ENCODE measurements at places on chromosomes 6 and 20. TPM values are rescaled to one million over a fixed set of nuclear protein-coding genes. Genes with fewer than 3 reads are reported as not detected.

Gene PRDM13
- 0.03 TPM for polyA plus RNA-seq

Gene ROS1
- 1.6 TPM for polyA plus RNA-seq

Gene MAPK13
- polyA plus RNA-seq: 147 TPM

Gene CFAP206
- polyA plus RNA-seq: 0.15 TPM

Gene TOX2
- 4.7 TPM for polyA plus RNA-seq

Gene LHFPL5
- polyA plus RNA-seq: 0.33 TPM

Gene FAM209B
- polyA plus RNA-seq: 0.19 TPM

Gene TRMT6
- 10.6 TPM for polyA plus RNA-seq

Gene LTV1
- 29.2 TPM for polyA plus RNA-seq

Gene MLIP
- polyA plus RNA-seq: 0.66 TPM

Gene TCF19
- 9.1 TPM for polyA plus RNA-seq

Gene OPRM1
- 0.67 TPM for polyA plus RNA-seq

Gene PRRT1
- polyA plus RNA-seq: 5.3 TPM

Gene HTR1E
- polyA plus RNA-seq: 0.07 TPM

Gene ALDH5A1
- 29.8 TPM for polyA plus RNA-seq

Gene EPB41L2
- polyA plus RNA-seq: 75.0 TPM

Gene TFAP2A
- 0.90 TPM for polyA plus RNA-seq

Gene BEND3
- 4.9 TPM for polyA plus RNA-seq

Gene DPPA5
- not detected for polyA plus RNA-seq

Gene DNAAF9
- polyA plus RNA-seq: 12.9 TPM

Gene MUC22
- not detected for polyA plus RNA-seq

Gene PNLDC1
- 0.16 TPM for polyA plus RNA-seq

Gene STMND1
- polyA plus RNA-seq: 0.61 TPM

Gene MTFR2
- polyA plus RNA-seq: 2.4 TPM

Gene EDEM2
- 18.6 TPM for polyA plus RNA-seq

Gene SNAP25
- 25.6 TPM for polyA plus RNA-seq
